ENCODE measurements at places on chromosomes 7 and 10. TPM values are rescaled to one million over a fixed set of nuclear protein-coding genes. Genes with fewer than 3 reads are reported as not detected.

The RASA4B gene
- 2.8 TPM for total RNA-seq

The CDC14C gene
- not detected for total RNA-seq

The MMP21 gene
- 0.08 TPM for total RNA-seq

The CALN1 gene
- 0.24 TPM for total RNA-seq

The TUBAL3 gene
- 0.12 TPM for total RNA-seq

- no peak for ATAC-seq
Measured at GRCh38 chr7:84110400-84110799, 84.2 kb downstream of the SEMA3A start.

DNA sequence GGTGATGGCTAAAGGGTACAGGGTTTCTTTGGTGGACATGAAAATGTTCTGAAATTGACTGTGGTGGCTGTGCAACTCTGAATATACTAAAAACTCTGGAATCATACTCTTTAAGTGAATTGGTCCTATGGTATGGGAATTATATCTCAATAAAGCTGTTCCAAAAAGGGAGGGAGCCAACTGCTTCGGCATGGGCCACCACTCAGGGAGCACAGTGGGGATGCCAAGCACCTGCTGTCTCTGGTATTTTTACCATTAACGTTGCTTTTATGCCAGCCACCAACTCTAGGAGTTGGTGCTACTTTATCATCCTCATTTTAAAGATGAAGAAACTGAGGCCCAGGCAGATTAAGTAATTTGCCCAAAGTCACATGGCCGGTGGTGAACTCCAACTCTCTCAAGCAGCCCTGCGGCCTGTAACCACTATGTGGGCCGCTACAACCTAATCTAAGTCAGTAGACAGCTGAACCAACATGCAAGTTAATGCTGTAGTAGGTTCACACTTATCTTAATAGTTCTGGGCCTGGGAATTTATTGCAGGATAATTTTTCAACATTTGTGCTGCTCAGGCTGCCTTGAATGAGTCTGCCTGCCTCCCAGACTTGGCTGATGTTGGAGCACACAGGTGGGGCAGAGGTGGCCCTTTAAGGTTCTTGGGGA, 20.8 kb downstream of the SH3PXD2A start:
- no peak for ATAC-seq

DNA sequence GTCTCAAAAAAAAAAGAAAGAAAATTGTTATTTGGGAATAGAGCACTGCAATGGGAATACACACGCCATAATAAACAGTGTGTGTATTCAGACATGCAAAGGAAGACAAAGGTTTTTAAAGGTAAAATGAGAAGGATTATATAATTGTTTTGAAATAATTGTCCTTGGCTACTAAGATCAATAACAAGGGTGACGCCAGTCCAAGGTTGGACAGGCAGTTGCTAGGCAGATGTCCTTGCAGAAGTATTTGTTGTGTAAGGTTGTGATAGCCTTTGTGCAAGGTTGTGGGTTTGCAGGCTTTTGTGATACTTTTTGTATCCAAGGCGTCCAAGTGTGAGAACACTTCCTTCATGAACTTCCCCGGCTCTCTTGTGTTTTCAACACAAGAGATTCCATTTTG, 72.3 kb upstream of the PRLHR start:
- no peak for ATAC-seq

GRCh38 chr10:48508791-48509772, 95.8 kb downstream of the ARHGAP22 start:
- no peak for ATAC-seq

GRCh38 chr10:80158598-80159127, 26.1 kb downstream of the PLAC9 start:
- ATAC-seq: peak; percentile 78

DNA sequence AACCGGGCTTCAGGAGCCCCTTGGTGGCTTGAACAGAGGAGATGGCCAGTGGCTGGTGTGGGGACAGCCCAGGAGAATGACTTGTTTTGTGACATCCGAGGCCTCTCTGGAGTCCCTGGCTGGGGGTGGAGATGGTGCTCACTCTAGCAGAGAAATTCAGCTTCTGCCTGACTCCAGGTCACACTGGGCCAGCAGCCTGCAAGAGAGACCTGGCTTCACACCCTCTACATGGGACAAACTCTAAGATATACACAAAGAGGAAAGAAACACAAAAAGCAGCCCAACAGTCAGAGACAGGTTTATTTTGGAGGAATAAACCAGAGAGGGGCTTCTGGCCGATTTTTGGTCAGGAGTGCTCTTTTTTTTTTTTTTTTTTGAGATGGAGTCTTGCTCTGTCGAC, 132.8 kb downstream of the ELFN1 start:
- no peak for ATAC-seq

GRCh38 chr10:23461557-23461956, 22.7 kb downstream of the OTUD1 start:
- no peak for ATAC-seq

- ATAC-seq: no peak
Measured at GRCh38 chr10:133101416-133101810, 13.7 kb downstream of the ADGRA1 start.

DNA sequence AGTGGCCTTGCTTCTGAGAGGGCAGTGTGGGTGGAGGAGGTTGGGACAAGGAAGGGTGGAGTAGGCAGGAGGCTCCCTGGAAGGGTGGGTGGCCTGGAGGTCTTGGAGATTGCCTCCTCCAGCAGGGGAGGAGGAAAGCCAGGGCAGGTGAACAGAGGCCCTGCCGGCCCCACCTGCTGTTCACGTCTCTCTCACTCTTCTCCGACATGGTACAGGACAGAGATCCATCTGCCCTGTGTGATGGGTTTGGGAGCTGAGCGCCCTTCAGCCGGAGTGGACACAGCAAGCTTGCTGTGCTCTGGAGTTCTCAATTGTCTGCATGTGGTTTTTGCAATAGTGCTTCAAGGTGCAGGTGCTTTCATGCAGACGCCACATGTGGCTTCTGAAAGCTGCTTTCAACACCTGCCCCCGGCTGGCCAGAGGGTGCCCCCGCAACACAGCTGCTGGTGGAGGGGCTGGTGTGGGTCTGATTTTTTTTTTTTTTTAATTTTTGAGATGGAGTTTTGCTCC, 82.8 kb upstream of the GNA12 start:
- no peak for ATAC-seq

Data from esophagus mucosa (tissue), 1 donor.